Fibroblast of upper back skin (primary cell): ENCODE measurements at places on chromosomes 11 and 22.

DNA sequence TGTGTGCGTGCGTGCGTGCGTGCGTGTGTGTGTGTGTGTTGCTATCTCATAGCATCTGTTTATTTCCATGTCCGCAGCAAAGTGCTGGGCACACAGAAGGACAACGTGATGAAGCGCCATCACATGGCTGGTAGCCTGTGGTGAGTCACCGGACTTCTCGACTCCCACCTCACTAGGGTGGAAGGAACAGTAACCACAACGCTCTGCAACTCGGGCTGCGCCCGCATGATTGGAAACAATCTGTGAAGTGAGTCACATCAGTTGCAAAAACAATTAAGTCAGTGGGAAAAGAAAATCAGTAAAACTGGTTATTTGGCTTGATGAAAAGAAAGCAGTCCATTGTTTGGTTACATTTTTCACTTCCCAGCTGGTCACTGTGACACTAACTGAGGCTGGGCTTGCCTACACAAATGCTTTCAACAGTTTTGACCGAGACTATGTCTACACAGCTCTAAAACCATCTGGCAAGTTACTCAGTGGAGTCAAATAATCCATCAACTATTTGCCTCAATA is 437.3 kb upstream of the CADM1 start:
- DNase-seq, result peak; percentile 89

- no peak for DNase-seq
Observed at GRCh38 chr22:45686004-45686403, 14.4 kb downstream of the ATXN10 start.

- no peak for DNase-seq
Observed at GRCh38 chr11:72786305-72787215, 7.3 kb downstream of the STARD10 start.

DNA sequence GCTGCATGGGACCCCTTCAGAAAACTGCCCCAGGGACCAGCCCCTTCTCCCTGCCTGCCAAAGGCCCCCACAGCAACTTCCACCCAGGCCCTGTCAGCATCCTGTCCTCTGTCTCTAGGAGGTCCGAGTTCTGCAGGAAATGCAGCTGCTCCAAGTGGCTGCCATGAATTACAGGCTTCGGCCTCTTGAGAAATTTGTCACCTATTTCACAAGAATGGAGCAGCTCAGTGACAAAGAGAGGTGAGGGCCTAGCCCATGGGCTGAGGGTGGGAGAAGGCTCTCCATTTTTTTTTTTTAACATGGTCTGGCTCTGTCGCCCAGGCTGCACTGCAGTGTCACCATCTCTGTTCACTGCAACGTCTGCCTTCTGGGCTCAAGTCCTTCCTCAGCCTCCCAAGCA is 7.3 kb downstream of the RGL4 start:
- DNase-seq, result no peak

- no peak for DNase-seq
Observed at GRCh38 chr22:30572840-30573593, 1.4 kb downstream of the GAL3ST1 start.

DNA sequence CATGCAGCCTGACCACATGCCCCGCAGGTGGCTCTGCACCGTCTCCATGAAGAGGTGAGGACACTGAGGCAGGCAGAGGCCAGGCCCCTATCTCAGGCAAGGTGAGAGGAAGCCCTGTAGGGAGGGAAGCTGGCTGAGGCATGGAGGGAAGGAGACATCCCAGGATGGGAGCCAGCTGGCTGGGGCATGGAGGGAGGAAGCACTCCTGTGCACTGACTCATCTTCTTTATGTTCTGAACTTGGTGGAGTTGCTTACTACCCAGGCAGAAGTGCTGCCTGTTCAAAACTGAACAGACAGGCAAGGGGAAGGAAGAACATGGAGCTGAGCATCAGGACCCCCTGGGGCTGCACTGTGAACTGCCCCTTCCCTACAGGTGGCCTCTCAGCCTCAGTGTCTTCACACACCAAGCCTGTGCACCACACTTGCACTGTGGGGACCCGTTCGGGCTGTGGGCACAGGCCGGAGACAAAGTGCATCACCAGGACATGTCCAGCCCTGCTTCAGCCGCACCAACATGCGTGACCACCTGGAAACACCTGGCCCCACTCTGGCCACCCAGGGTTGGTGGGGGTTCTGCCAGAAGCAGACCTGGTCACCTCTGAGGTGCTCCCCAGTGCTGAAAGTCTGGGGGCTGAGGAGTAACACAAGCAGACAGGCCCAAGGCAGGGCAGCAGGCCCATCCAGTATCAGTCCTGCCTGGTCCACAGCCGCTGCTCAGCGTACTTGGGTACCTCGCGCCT is 55.5 kb downstream of the DGCR2 start:
- peak; percentile 70 for DNase-seq

DNA sequence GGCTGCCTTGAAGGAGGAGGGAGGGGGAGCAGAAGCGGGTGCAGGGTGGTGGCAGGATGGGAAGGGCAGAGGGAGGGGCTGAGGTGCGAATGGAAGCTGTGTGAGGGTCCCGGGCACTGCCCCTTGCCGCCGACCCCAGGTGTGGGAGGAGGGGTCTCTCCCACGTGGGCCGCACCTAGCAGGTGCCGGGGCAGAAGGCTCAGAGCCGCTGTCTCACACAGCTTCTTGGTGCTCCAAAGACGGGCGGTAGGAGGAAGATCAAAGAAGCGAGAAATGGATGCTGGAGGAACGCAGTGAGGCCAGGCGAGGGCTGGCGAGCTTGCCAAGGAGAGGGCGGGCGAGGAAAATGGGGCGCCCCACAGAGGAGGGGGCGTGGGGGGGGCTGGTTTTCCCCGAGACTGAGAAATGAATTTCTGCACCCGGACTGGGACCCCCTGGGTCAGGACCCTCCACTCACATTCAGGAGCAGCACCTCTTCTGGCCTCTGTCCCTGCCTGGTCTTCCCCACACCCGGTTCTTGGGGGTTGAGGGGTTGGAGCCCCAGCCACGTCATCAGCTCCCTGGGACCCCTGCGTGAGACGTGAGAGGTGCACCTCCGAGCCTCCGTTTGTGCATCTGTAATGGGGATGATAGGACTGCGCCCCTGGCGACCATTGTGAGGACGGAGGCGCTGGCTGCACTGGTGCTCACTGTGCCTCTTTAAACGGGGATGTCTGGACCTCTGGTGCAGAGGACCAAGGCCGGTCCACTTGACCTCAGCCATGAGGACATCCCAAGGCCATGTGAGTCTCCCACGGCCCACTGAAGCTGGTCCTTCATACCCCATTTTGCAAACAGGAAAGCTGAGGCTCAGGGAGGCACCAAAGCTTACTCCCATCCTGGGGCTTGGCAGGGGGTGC is 16.8 kb downstream of the LSP1 start:
- DNase-seq, result no peak

DNA sequence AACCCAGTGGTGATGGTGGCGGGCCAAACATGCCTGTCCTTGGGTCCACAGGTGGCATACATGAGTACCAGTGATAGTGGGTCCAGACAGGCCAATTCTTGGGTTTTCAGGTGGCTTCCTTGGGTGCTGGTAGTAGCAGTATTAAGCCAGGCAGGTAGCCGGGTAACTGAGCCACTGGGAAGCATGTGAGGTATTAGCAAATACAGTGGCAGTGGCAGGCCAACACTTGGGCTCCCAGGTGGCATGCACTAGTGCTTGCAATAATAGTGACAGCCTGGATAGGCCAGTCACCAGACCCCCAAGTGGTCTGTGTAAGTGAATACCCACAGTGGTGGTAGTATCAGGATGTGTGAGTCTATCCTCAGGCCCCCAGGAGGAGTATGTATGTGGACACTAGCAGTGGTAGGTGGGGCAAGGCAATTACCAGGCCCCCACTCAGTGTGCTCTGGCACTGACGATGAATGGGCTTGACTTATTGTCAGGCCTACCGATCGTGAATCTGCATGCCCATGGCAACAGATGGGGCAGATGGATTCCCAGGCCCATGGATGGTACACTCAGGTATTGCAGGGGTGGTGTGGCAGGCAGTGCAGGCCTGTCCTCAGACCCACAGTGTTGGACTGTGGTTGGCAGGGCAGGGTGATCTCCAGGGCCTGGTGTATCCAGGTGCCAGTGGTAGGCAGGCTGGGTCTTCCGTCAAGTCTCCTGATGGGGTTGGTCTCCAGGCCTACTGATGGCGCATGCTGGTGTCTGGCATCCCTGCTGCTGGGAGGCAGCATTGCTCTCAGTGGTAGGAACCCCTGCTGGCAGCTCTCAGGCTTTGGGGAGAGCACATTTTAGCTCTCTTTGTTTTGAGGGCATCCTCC is 840.7 kb downstream of the FAM181B start:
- no peak for DNase-seq

GRCh38 chr11:129281471-129282415 is 89.6 kb upstream of the ARHGAP32 start:
- no peak for DNase-seq

DNA sequence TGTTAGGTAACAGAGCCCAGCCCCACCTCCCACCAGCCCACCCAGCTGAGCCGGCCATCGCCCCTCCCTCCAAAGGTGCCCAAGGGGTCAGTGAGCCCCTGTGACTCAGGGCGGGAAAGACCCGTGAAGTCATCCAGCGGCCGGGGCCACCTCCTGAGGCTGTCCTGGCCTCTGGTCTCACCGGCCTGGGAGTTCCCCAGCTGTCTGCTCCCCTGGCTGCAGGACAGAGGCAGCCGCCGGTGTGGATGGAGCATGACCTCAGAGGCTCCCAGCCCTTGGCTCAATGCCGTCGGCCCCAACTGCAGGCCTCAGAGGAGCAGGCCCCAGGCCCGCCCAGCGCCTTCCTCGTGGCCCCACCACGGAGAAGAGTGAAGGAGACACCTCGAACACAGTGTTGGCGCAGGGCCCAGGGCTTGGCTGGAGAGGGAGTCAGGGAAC is 28.7 kb downstream of the RPL3 start:
- DNase-seq, result peak; percentile 55

GRCh38 chr11:109789901-109790300 is 303.3 kb upstream of the ZC3H12C start:
- DNase-seq, result peak; percentile 52

GRCh38 chr11:73942010-73942409 is 8.8 kb upstream of the DNAJB13 start:
- no peak for DNase-seq

DNA sequence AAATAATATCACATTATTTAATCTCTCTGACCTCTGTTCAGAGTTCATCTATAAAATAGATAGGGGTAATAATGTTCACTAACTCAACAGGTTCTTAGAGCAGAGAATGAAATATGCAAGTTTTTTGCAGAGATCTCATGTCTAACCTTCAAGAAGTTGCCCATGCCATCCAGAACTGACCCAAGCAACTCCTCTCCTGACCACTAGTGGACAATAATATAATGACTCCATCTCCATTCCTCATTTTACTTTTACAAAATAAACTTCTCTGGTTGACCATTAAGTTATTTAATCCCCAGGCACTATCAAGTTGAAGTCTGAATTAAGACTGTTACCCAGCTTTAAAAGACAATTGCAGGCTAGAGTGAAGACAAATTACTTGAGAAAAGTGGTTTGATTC is 382.6 kb downstream of the KCNA4 start:
- no peak for DNase-seq

- DNase-seq, result no peak
Observed at GRCh38 chr11:70569618-70569890, 171.2 kb downstream of the CTTN start.

DNA sequence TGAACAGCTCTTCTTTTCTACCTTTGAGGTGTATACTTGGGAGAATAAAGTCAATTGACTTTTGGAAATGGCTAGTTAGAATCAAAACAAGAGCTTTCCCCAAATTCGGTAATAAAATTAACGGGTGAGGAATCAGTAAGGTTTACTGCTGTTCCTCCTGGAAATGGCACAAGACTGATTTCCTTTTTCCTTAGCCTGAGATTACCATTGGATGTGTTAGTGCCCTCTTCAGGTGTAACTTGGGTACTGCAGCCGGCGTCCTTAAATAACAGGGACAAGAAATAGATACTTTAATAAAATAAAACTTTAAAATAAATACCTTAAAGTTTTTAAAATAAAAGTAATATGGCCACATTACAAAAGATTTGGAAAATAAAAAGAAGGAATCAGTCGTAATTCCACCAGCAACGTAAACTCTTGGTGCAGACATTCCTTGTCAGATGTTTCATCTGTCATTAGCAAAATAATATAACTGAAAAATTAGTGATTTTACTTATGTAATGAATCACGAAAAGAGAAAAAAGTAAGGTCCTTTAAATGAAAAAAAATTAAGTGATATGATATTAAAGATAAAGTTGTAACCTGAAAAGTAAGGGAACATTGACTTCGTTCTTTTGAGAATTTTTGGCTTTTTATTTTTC is 29.7 kb downstream of the ZFTA start:
- DNase-seq, result peak; percentile 76

- no peak for DNase-seq
Observed at GRCh38 chr11:80636999-80637398, 1196.2 kb upstream of the TENM4 start.

GRCh38 chr11:115208808-115209259 is 295.4 kb downstream of the CADM1 start:
- no peak for DNase-seq

DNA sequence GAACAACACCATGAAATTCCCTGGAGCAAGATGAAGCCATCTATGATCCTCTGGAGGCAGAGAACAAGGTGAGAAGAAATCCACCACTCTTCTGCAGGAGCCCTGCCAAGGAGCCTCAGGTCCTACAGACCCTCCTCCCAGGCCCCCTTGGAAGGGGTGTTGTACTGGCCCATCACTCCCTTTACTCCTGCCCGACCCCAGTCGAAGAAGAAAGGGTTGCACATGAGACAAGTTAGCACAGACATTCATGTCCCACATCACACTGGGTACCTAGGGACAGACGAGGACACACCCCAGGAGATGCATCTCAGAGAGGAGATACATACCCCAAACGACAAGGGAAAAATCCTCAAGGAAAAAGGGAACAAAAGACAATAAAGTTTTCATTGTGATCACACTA is 82.8 kb upstream of the NARS2 start:
- no peak for DNase-seq

DNA sequence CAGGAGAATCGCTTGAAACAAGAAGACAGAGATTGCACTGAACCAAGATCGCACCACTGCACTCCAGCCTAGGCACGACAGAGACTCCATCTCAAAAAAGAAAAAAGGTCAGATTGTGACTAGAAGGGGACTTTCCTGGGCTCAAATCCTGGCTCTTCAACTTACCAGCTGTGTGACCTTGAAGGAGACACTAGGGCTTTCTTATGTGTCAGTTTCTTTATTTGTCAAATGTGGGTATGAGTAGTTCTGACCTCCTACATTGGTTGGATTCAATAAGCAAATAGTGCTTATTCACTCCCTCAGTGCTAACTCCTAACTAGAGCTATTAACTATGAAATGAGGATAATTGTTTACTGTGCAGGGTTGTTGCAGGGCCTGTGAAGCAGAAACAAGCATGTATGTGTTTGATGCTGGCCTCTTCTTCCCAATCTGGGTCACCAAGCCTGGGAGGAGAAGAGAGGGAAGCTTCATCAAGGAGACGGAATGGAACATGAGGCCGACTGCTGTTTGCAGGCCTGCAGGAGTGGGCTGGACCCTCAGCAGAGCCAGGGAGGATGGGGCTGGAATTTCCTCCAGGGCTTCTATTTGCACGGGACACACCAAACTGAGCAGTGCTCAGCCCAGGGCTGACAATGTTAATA is 22.5 kb downstream of the RHOD start:
- no peak for DNase-seq

DNA sequence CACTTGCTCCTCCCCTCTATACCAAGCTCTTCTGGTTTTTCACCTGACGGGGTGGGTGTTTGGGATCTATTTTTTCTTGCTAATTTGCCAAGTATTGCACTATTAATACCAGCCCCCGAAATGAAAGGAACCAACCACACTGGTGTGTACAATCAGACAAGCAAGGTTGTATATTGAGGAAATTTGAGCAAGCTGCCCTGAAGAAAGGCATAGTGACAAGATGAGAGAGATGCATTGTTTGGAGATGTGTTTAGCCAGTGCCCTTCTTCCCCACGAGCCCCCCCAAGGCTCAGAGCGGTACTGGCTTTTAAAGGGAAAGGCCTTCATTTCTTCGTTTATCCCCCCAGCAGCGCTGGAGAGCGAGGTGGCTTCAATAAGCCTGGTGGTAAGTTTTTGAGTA is 15.2 kb upstream of the GAS2L1 start:
- DNase-seq, result no peak
